Stimulated activated CD8-positive, alpha-beta memory T cell treated with anti-CD3 and anti-CD28 coated beads, Interleukin-4, amount 100 ng/mL, for 24 hours (primary cell): ENCODE measurements at places on chromosomes 16 and 17.

DNA sequence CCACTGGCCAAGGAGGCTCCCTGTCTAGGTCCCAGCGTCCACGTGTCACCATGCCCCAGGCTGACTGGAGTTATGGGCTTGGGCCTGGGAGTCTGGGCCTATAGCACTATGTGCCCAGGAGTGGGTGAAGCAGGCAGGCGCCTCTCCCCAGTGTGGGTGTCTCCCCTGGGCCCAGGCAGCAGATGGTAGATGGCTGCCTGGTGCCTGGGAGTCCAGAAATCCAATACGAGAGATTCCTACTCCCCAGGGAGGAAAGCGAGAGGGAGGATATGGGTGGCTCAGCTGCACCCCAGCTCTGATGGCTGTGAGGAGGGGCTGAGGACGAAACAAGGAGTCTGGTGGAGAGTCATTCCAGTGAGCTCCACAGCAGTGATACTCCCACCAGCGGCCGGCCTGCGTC is 5.0 kb downstream of the KCNH6 start:
- DNase-seq = no peak

- DNase-seq = no peak
These were observed 7.9 kb upstream of the MT2A start for GRCh38 chr16:56600398-56600999.

DNA sequence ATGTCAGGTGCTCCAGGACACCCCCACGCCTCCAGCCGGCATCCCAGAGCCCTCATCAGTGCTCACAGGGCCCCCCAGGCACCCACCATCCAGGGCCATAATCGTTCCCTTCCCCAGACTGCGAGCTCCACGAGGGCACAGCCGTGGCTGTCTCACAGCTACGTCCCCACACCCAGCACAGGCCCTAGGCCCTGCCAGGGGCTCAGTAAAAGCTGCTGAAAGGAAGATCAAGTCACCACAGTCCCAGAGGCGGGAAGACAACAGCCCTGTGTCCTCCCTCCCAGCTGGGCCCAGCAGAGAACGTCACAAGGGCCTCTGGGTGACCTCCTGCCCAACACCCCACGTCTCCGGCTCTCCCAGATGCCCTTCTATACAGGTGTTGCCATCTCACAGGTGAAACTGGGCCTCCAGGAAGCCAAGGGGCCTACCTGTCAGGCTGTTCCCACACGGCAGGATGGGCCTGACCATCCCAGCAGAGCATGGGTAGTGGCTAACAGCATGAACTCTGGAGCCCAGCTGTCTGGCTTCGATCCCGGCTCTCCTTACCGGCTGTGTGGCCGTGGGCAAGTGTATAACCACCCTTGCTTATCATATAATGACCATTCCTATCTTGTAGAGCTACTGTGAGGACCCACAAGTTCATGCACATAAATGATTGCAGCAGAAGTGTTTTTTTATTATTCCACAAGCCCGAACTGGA is 17.9 kb downstream of the ARL2BP start:
- DNase-seq = no peak

GRCh38 chr16:28237754-28238357 is 26.1 kb upstream of the XPO6 start:
- DNase-seq = no peak

DNA sequence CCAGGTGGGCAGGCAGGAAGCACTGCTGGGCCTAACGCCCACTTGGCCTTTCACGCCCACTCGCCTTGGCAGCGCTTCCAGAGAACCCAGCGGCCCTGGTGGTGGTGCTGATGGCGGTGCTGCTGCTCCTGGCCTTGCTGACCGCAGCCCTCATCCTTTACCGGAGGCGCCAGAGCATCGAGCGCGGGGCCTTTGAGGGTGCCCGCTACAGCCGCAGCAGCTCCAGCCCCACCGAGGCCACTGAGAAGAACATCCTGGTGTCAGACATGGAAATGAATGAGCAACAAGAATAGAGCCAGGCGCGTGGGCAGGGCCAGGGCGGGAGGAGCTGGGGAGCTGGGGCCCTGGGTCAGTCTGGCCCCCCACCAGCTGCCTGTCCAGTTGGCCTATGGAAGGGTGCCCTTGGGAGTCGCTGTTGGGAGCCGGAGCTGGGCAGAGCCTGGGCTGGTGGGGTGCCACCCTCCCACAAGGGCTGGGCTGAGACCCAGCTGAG is 64.7 kb downstream of the MRC2 start:
- DNase-seq = no peak

DNA sequence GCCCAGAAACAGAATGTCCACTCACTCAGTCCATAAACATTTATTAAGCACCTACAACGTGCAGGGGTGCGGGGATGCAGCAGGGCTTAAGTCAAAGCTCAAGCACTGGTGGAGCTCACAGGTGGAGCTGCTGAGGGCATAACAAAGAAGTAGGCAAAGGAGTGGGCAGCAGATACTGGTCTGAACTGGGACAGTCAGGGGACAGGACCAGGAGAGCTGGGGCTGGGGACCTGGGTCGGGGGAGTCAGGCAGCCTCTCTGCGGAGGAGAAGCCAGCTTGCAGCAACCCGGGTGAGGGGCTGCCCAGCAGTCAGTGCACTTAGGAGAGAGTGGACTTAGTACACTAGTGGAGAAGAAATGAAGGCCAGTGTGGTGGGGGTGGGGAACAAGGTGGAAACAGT is 10.0 kb upstream of the TNFRSF13B start:
- no peak for DNase-seq

- DNase-seq = no peak
These were observed 107.6 kb downstream of the ZNF423 start for GRCh38 chr16:49748322-49748721.
